ENCODE measurements at places on chromosomes 3 and 15.

- DNase-seq = no peak
Measured at GRCh38 chr15:55917881-55918296, 75.5 kb downstream of the NEDD4 start.

DNA sequence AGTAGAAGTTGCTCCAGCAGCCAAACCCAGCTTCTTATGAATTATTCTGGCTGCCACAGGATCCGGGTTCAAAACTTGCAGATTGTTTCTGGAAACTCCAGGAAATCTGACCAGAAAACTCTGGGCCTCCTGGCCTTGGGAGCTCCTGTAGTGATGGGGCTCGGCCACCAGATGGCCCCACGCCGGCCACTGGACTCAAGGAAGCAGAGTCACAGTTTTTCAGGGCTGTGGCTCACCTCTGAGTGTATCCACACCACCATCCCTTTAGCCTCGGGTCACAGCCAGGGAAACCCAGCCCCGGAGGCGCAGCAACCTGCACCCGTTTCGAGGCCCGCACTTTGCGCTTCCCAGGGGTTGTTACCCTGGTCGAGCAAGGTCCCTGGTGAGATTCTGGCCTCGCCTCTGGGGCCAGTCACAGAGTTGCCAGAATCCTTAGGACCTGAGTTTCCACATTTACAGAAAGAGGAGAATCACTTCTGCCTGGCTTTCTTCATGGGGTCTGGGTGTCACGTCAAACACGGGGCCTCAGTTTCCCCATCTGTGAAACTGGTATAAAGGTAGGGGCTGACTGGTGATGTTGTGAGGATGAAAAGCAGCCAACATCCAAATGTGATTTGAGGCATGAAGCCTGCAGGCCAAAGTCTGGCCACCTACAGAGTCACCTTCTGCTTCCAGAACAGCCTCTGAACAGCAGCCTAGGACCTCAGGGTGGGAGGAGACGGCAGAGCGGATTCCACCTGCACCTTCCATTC lies 53.5 kb upstream of the LCTL start:
- peak; percentile 12 for DNase-seq

GRCh38 chr15:31340047-31340446 lies 13.4 kb downstream of the KLF13 start:
- DNase-seq = no peak

DNA sequence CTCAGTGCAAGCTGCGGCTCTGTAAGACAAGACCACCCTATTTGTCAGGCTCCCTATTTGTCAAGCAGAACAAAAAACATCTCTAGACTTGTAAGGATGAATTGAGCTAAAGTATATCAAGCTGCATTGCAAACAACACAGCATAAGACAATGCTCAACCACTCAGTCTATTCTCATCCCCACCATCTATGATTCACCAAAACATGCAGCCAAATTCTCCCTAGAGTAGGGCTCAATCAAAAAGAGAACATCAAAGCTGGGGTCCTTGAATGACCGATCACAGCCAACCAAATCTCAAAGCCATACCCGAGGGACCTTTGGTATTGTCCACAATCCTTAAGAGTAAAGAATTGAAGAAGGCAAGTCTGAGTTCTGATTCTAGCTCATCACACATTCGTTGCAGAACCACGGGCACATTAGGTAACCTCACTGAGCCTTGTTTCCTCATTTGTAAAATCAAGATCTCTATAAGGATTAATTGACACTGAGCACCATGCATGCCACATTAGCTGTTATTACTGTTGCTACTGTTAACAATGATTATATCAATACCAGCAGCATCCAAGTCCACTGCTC lies 31.2 kb downstream of the RFTN1 start:
- DNase-seq = no peak

GRCh38 chr3:55571913-55572312 lies 84.8 kb upstream of the WNT5A start:
- no peak for DNase-seq

GRCh38 chr15:72057548-72058091 lies 60.3 kb downstream of the MYO9A start:
- DNase-seq = no peak

Measured in NCI-H345 (cell line).